ENCODE measurements at places on chromosomes 7 and 10.

GRCh38 chr10:30420266-30420665 lies 13.7 kb upstream of the MAP3K8 start:
- DNase-seq: no peak

DNA sequence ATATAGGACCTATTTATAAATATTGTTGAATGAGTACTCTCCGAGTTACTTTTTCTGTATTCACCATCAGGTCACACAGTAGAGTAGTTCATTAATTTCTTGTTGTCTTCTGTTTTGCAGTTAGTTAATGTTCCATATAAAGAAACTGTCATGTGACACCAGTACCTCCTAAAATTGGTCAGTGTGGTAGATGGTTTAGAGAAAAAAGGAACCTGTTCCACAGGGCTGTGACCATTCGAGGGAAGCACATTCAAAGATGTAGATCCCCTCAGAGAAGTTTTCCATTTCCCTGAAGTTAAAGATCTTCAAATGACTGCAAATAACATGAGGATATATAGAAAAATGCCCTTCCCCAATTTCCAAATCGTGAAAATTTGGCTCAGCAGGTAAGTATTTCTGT lies 45.7 kb downstream of the PRPF18 start:
- no peak for DNase-seq

GRCh38 chr7:104135760-104136558 lies 71.9 kb downstream of the ORC5 start:
- no peak for DNase-seq

DNA sequence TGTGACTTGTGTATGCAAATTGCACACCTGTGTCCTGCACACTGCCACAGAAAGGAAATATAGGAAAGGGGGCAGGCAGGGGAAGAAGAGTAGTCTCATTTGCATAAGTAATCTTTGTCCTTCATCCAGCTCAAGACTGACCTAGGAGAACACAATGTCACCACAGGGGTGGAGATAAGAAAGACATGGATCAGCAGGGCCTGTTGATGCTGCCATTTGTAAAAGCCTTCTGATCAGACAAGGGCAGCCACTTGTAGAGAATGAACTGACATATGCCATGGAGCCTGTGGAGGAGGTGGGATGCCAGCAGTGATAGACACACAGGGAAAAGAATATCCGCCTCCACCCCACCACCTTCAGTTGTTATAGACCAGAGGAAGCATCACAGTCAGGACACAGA lies 528.9 kb downstream of the HTR7 start:
- no peak for DNase-seq

DNA sequence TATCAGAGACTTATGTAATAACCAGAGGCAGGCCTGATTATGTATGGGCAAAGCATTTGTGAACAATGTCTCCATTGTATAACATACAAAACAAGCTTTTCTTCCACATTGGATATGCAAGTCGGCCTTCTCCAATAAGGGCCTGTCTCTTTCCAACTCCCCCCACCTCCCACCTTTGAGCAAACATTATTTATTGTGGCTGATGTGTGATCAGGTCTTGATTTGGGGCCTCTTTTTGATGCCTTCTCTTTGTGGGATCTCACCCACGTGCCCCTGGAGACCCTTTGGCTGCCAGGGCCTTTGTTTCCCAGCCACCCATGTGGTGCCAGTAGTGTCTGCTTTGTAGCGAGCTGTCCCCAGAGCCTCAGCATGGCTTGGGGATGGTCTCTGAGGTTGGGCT lies 53.0 kb downstream of the TCF7L2 start:
- DNase-seq: no peak

DNA sequence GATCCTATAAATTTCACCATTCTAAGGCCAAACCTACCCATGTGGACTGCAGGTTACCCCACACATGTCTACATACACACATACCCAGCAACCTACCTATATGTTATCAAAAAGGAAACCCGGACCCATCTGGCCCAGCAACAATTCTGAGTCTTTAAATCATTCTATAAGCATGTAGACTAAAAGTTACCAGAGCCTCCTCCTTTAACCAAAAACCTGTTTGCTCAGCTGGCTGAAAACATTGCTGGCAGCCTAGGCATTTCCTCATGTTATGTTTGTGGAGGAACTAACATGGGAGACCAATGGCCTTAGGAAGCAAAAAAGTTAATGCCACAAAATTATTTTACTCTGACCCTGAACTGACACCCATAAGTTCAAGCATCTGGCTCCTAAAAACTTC lies 5.3 kb upstream of the ADCK2 start:
- no peak for DNase-seq

DNA sequence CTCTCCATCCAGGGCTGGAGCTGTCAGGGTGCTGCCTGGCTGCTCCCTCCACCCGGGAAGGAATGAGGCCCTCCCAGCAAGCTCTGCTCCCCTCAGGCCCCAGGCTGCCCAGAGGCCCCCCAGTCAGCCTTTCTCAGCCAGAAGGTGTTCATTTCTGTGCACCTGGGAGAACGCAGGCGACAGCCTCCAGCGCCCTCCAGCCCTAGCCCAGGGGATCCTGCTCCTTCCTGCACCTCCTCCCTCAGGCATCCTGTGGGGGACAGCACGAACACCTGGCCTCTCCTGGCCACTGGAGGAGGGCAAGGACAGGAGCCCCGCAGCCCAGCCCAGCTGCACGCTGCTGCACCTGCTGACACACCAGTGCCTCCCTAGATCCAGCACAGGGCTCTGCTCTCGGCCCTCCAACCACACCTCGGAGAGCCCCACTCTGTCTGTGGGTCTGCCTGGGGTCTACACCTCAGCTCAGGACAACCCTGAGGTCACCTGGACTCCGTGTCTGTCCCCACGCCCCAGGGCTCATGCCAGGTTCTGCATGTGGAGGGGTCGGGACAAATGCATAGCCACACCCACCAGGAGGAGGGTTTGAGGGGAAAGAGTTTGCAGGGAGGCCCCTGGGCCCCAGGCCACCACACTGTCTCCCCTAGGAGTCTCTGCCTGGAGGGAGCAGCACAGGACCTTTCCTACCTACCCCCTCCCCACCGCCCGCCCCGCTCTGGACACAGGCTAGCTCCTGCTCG lies 7.4 kb upstream of the PWWP2B start:
- DNase-seq: no peak

GRCh38 chr7:106288263-106288662 lies 3.5 kb upstream of the NAMPT start:
- no peak for DNase-seq

DNA sequence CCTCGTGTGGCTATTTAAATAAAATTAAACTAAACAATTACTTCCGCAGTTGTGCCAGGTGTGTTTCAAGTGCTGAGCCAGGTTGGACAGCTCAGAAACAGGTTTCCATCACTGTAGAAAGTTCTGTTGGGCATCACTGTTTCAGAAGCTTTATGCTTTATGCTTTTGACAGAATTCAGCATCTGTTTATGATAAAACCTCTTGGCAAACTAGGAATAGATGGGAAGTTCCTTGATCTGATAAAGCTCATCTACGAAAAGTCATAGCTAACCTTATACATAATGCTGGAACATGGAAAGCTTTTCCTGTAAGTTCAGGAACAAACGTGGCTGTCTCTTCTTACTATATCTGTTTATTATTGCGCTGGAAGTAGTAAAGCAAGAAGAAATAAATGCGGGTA lies 143.4 kb downstream of the DOCK1 start:
- DNase-seq: no peak

GRCh38 chr7:54802841-54803240 lies 43.8 kb upstream of the SEC61G start:
- DNase-seq: no peak

GRCh38 chr7:29955075-29955792 lies 34.4 kb downstream of the SCRN1 start:
- no peak for DNase-seq

DNA sequence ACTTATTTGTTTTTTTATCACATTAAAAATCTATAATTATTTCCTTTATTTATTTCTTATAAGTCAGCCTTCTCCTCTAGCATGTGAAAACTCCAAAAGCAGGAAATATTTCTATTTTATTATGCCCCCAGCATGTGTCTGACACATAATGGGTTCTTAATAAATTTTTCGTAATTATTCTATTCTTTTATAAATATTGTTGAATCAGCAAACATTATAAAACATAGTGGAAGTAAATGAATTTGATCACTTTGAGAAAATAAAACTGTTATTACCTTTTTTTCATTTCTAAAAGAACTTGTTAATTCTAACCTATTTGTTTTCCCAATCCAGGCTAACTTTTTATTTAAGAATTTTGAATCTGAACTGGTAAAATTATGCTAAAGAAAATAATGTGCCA lies 509.1 kb upstream of the PCDH15 start:
- DNase-seq: no peak

DNA sequence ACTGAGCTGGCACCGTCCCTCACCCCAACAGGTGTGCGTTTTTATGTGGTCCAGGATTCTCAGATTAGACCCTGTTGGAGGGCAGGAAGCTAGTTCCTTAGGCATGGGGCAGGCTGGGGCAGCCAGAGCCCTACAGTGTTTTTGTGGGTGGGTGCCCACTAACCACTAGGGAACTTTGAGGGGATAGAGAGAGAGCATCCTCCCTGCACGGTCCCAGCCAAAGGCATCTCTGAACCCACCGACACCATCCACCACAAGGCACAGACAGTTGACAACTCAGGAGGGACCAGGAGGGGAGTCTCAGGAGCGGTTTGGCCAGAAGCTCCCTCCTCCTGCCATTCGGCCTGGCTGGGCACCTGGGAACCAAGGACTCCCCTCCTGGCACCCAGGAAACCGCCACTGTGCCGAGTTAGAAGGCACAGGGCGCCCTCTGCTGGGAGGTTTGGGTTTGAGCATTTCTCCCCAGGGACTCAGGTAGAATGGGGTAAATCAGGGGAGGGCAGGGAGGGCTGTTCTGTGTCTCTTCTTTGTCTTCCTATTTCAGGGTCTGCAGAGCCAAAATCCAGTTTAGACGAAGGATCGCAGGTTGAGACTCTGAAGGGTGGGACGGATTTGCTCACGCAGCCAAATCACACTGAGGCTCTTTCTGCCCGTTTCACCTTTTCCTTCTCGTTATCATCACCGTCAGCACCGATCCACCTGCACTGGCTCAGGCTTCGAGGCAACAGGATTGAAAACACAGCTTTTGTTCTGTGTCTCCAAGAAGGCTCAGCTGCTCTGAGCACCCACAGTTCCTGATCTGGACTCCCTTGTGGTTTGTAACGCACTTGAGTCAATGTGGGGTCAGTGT lies 84.8 kb upstream of the COL13A1 start:
- DNase-seq: peak; percentile 45

GRCh38 chr10:75400771-75401568 lies 594 bp downstream of the ZNF503 start:
- DNase-seq: no peak

- DNase-seq: no peak
Measured at GRCh38 chr7:98294798-98295382, 13.4 kb downstream of the BRI3 start.

- no peak for DNase-seq
Measured at GRCh38 chr10:121696854-121697253, 98.6 kb upstream of the FGFR2 start.

- DNase-seq: no peak
Measured at GRCh38 chr10:5730766-5731165, 46.1 kb downstream of the TASOR2 start.

DNA sequence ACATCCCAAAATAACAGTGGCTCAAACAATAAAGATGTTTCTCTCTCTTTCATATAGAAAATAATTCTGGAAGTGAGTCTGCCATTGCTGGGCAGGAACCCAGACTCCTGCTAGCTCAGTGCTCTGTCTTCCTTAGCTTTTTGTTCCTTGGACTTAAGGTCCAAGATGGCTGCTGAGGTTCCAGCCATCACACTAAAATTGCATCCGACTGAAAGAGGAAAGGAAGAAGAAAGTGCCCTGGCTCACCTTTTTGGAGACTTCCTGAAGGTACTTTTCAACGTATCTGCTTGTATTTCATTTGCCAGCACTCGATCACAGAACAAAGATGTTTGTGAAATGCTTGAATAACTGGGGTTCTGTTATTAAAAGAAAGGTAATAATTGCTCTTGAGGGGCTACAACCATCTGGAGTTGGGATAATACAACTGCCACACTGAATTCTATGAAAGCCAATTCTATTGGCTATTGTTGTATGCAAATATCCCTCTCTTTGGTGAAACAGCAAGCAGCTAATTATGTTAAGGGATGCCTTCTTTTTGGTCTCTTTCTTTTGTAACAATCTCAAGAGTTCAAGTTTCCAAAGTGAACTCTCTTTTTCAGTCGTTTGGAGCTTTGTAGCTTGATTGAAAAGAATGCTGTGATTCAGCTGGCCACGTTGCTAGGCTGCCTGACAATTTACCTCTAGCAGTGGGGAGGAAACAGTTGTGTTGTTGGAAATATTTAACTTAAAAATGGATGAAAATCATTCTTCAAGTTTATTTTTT lies 83.9 kb downstream of the BAMBI start:
- no peak for DNase-seq

- DNase-seq: no peak
Measured at GRCh38 chr7:34758111-34758601, 100.1 kb downstream of the NPSR1 start.

DNA sequence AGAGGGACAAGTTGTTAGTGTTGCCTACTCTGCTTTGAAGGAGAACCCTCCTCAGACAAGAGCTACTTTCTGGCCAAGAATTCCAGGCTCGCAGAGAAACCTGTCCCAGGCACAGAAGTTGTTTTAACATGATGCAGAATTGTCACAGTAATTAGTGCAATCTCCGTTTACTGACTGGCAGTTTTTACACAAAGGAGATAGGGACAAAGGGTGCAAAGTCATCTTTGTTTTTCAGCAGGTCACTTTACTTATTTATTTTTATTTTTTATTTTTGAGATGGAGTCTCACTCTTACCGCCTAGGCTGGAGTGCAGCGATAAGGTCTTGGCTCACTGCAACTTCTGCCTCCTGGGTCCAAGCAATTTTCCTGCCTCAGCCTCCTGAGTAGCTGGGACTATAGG lies 12.3 kb downstream of the TCF7L2 start:
- no peak for DNase-seq

DNA sequence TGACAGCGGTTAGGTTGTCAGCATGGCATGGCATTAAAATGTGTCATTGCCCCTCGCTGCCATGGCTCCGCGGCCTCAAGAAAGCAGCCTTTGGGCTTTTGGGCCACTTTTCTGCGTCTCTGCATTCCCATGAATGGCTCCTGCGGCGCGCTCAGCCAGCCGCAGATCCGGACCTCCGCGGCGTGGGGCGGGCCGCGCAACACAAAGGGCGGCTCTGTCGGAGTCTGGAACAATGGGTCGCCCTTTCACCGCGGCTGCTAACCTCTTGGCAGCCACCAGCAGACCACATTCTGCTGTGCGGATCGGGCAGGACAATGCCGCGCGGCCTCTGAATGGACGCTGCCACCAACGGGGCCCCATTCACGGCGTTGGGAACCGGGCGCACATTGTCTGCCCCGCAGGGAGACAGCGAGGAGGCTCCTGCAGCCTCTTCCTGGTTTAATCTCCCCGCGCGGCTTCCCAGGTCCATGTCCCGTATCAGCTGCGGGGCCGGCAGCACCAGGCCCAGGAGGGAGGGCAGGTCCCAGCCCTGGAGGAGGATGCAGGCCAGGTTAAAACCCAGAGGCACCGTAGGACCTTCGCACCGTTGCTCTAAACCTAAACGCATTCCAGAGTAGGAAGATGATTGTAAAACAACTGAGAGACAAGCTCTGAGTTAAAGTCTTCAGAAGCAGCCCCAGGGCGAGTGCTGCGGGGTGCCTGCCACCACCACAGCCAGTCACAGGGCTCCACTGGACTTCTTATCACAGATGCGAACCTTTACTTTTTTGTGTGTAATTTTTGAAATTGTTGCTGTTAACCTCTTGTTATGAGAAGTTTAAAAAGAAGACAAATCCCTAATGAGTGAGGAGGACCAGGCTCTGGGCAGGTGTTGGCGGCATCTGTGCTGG lies 71.6 kb downstream of the NKX6-2 start:
- no peak for DNase-seq

- DNase-seq: no peak
Measured at GRCh38 chr10:77500754-77501151, 136.9 kb downstream of the KCNMA1 start.
